Neural progenitor cell (in vitro differentiated cells): ENCODE measurements at places on chromosomes 5 and 9.

DNA sequence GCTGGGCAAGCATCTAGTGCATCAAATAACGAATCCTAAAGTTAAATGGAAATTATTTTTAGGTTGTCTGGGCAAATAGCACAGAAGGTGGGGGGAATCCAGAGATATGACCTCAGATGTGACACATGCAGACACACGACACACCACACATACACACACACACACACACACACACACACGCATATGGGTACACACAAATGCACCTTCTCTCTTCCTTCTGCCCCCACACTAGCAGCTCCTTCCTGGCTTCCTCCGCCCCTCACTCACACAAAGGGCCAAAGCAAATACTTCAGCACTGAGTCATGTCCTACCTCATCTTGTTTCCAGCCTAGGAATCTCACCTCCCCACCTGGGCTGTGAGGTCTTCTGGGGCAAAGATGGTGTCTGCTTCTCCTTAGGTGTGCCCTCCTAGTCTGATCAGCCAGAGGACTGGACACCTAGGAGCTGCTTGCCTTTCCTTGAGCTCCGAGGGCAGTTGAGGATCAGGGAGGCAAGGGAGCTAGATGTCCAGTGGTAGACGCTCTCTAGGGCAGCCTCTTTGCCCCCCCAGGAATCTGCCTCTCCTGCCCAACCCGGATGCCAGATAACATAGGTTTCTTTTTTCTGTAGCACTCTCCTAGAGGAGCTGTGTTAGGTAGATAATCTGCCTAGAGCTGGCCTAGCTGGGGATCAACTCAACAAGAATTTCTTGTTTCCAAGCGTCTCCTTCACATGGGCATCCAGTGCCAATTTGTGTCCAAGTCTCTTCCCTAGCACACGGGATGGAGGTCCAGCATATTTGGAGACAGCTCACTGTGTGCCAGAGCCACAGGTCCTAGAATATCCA, 14.3 kb upstream of the JADE2 start:
- H3K27me3 ChIP-seq, result no peaks in the 10 kb centered on the region
- no peaks in the 10 kb centered on the region for H3K36me3 ChIP-seq
- DNase-seq, result no peak
- H3K4me3 ChIP-seq, result no peak overlapping the region
- no peak overlapping the region for H3K27ac ChIP-seq

- no peaks in the 10 kb centered on the region for H3K27me3 ChIP-seq
- H3K4me3 ChIP-seq, result no peak overlapping the region
- no peaks in the 10 kb centered on the region for H3K36me3 ChIP-seq
- no peak overlapping the region for H3K27ac ChIP-seq
- no peak for DNase-seq
- H3K4me1 ChIP-seq, result no peaks in the 10 kb centered on the region
Measured at GRCh38 chr5:110478895-110479294, 247.6 kb downstream of the TMEM232 start.

- H3K36me3 ChIP-seq, result no peaks in the 10 kb centered on the region
- H3K4me1 ChIP-seq, result peaks cover 35% of the 10 kb centered on the region
- DNase-seq, result peak; percentile 60
Measured at GRCh38 chr9:132586830-132587591, 4.6 kb downstream of the BARHL1 start.

DNA sequence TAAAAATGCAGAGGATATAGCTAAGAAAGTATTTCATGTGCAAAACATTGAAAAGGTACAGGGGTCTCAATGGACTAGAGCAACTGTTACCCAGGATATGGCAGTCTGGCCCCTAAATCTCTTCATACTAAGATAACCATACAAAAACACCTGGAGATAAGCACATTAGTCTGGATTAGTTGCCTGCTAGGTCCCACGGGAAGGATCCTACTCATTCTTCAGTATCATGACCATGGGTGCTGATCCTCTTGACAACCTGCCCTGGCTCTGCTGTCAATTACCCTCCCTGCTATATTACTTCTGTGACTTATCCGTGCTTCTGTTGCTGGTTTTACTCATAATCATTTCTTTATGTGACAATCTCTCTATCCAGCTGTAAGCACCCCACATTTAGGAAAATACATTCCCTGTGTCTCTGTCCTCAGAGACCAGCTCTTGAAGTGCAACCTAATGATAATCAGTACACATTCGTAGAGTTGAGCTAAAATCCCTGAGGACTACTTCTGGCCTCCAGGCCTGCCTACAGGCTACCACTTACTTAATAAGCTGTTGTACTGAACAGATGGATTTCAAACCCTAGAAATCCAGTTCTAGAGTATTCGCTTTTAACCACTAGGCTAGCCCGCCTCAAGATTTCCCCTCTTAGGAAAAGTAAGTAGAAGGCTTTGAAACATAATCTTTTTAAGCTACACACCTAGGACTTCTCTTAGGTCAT, 190.5 kb upstream of the OR13F1 start:
- H3K4me3 ChIP-seq, result no peak overlapping the region
- H3K36me3 ChIP-seq, result no peaks in the 10 kb centered on the region
- no peaks in the 10 kb centered on the region for H3K27me3 ChIP-seq
- H3K27ac ChIP-seq, result no peak overlapping the region
- no peak for DNase-seq
- no peaks in the 10 kb centered on the region for H3K4me1 ChIP-seq

DNA sequence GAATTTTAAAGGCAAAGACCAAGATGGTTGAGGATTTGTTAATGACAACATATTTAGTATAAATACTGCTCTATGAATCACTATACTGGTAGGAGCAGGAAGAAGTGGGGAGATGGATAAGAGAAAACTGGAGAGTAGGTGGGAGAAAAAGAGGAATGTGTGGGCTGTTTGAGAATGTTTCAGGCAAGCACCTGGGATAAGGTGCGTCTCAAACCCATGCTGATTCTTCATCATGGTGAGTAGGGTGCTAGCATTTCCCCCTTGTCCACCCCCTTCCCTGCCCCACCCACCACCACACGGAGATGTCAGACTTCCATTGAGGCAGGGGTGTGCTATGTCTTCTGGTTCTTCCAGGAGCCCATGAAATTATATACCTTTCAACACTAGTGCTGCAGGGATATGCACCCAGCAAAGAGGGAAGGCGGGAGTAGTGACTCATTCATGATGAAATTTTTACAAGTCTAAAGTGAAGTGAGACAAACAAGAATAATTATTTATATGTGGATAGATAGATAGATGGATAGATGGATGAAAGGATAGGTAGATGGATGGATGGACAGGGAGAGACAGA, 54.3 kb downstream of the MTX3 start:
- H3K36me3 ChIP-seq, result no peaks in the 10 kb centered on the region
- H3K4me1 ChIP-seq, result peaks cover 9% of the 10 kb centered on the region
- H3K4me3 ChIP-seq, result no peak overlapping the region
- no peak for DNase-seq
- H3K27ac ChIP-seq, result no peak overlapping the region

- no peak overlapping the region for H3K27ac ChIP-seq
- peaks cover 22% of the 10 kb centered on the region for H3K4me1 ChIP-seq
- H3K27me3 ChIP-seq, result no peaks in the 10 kb centered on the region
- no peak for DNase-seq
Measured at GRCh38 chr5:142826741-142827492, 56.7 kb downstream of the ARHGAP26 start.

- no peak overlapping the region for H3K27ac ChIP-seq
- DNase-seq, result no peak
- no peaks in the 10 kb centered on the region for H3K4me1 ChIP-seq
- H3K4me3 ChIP-seq, result no peak overlapping the region
- no peaks in the 10 kb centered on the region for H3K36me3 ChIP-seq
Measured at GRCh38 chr5:8396756-8397155, 527.8 kb downstream of the MTRR start.

GRCh38 chr9:121972501-121972981, 120.6 kb downstream of the TTLL11 start:
- H3K4me3 ChIP-seq, result no peak overlapping the region
- H3K4me1 ChIP-seq, result peaks cover 5% of the 10 kb centered on the region
- H3K27me3 ChIP-seq, result no peaks in the 10 kb centered on the region
- no peak overlapping the region for H3K27ac ChIP-seq
